ENCODE measurements at places on chromosomes 5 and 9.

- DNase-seq, result no peak
Observed at GRCh38 chr5:156670615-156671014, 179.5 kb upstream of the PPP1R2B start.

GRCh38 chr5:959581-960531 is 48.7 kb upstream of the NKD2 start:
- no peak for DNase-seq

DNA sequence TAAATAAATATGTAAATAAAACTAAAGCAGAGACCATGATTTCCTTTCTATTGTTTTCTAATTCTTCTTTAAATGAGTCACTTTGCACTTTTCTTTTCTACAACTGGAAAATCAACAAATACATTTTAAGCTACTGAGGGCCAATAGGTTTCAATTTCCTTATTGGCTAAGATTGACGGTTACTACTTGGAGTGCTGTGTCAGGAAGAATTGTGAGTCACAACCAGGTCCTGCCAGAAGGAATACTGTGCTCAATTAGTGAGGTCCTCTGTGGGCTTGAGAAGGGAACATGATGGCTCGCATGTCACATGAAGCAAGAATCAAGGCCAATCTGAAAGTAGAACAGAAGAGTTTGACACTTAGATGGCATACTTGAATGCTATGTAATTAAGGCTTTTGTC is 110.8 kb downstream of the HMHB1 start:
- DNase-seq, result no peak

DNA sequence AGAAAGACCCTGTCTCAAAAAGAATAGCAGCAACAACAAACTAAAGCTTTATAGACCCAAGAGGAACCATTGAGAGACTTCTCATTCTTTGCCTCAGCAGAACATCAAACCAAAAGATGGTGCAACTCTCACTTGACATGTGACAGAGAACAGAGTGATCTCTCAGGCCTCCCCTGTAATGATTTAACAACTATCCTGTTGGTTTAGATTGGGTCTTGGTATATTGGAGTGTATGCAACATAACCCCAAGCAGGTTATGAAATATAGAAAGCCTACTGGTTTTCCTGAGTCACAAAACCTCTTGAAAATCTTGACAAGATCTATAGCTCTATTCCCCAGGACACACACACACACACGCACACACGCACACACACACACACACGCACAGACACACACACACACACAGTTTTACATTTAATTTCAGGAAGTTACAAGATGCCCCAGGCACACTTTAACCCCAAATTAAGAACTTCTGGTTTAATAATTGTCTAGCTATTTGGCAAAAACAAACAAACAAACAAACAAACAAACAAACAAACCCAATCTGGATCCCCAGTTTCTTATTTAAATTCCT is 6.5 kb upstream of the FGF1 start:
- no peak for DNase-seq

DNA sequence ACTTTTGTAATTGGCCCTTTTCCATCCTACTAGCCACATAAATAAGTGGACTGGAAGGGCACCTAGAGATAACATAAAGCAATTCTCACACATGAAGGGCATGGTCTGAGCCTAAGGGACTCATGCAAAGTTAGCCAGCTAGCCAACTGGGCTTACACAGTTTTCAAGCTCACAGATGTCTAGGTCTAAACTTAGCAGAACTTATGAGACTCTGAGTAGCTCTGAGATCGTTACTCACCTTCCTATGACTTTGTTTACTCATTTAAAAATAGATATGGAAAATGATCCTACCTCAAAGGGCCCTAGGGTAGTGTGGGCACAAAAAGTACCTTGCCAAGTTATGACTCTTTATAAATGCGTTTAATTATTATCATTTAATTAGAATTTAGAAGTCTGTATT is 410.4 kb upstream of the MPDZ start:
- no peak for DNase-seq

- no peak for DNase-seq
Observed at GRCh38 chr5:76305269-76305668, 97.8 kb upstream of the IQGAP2 start.

- no peak for DNase-seq
Observed at GRCh38 chr5:56298336-56299090, 65.4 kb upstream of the ANKRD55 start.

GRCh38 chr5:13783726-13784125 is 160.8 kb downstream of the DNAH5 start:
- DNase-seq, result no peak

DNA sequence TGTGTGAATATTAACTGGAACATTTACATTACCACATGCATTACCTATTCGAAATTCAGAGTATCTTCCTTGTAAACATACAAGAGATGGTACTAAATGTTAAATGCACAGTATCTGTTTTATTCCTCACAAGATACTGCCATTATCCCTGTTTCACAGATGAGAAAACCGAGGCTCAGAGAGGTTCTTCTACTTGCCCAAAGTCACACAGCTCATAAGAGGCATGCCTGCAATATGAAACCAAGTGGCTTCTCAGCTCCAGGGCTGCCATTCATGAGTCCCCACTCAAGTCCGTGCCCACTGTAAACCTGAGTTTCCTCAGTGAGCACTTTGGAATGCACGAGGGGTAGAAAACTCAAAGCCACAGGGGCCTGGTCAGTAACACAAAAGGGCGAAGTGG is 55.0 kb upstream of the FABP6 start:
- DNase-seq, result no peak

- DNase-seq, result no peak
Observed at GRCh38 chr9:130542457-130543228, 36.7 kb upstream of the FUBP3 start.

GRCh38 chr9:112496074-112496722 is 9.6 kb downstream of the KIAA1958 start:
- DNase-seq, result no peak

DNA sequence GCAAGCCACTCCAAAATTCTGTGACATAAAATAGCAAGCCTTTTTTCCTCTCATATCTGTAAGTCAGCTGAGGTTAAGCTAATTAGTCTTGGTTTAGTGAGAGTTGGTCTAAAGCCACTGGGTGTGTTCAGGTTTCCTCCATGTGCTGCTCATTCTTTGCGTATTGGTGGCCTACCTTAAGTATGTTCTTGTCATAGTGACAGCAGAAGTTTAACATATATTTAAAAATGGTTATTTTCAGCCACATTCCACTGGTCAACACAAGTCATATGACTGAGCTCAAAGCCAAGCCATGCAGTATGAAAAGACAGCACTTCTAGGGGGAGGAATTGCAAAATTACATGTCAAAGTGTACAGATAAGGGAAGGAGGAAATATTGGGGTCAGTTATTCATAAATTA is 100.5 kb upstream of the FGF10 start:
- DNase-seq, result no peak

- DNase-seq, result peak; percentile 9
Observed at GRCh38 chr9:81489046-81489445, 200.3 kb downstream of the TLE1 start.

- no peak for DNase-seq
Observed at GRCh38 chr5:58451732-58452565, 7.9 kb downstream of the PLK2 start.

- no peak for DNase-seq
Observed at GRCh38 chr5:95667061-95667618, 15.7 kb downstream of the SPATA9 start.

GRCh38 chr9:16680541-16680940 is 189.9 kb downstream of the BNC2 start:
- DNase-seq, result no peak

DNA sequence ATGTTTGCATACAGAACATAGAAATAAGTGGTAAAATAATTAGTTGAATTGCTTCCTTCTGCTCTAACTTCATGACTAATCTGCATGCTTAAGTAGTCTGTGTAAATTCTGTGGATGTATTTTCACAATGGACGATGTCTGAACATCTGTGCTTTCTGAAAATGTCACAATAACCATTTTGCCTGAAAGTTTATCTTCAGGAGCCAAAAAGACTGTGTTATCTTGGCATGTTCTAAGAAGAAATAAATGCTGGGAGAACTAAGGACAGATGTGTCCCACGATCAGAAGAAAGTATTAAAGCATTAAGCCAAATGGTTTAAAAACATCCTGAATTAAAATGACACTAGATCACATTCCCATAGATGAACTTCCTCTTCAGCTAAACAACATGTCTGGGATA is 397.6 kb downstream of the SPOCK1 start:
- DNase-seq, result no peak

GRCh38 chr9:107007402-107007801 is 144.4 kb downstream of the ZNF462 start:
- no peak for DNase-seq

DNA sequence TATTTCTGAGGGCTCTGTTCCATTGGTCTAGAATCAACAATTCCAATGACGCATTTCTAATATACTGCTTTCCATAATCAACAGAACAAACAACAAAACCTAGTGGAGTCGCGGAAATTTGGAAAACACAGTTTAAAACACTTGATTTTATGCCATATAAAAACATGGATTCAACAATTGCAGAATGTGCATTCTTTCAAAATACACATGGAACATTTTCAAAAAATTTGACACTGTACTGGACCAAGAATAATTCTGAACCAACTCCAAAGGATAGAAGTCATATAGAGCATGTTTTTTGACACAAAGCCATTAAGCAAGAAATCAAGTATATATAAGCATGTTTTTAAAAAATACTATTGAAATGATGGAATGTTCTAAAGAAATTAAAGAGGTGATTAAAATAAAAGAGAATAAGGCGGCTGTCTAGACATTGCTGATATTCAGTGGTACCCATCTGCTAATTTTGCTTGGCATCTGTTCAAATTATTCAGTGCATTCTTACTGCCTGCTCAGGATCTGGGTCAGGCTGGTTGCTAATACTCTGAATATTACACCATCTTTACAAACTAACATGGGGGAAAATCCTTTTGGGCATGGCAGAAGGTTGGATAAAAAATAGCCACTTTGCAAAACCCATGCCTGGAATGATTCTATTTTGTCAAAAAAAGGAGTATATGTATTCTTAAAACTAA is 221.3 kb downstream of the NPR3 start:
- no peak for DNase-seq

DNA sequence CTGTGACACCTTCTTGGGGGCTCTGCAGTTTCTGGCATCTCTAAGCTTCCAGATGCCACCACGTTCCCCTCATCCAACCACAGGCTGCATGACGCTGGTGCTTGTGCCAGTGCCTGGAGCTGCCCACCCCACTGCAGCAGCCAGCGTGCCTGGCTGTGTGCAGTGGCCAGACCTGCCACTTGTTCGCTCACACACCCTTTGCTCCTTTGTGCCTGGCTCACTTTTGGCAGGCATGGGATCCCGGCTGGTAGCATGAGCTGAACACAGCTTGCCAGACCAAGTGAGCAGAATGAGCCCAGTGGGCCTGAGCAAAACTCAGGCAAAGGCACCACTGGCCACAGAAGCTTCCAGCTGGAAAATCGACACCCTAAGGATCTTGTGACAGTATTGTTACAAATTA is 562.9 kb upstream of the ACO1 start:
- no peak for DNase-seq

DNA sequence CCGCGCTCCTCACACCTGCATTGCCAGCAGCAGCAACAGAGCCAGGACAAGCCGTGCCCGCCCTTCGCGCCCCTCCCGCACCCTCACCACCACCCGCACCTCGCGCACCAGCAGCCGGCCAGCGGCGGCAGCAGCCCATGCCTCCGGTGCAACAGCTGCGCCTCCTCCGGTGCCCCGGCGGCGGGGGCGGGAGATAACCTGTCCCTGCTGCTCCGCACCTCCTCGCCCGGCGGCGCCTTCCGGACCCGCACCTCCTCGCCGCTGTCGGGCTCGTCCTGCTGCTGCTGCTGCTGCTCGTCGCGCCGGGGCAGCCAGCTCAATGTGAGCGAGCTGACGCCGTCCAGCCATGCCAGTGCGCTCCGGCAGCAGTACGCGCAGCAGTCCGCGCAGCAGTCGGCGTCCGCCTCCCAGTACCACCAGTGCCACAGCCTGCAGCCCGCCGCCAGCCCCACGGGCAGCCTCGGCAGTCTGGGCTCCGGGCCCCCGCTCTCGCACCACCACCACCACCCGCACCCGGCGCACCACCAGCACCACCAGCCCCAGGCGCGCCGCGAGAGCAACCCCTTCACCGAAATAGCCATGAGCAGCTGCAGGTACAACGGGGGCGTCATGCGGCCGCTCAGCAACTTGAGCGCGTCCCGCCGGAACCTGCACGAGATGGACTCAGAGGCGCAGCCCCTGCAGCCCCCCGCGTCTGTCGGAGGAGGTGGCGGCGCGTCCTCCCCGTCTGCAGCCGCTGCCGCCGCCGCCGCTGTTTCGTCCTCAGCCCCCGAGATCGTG is 517 bp downstream of the KCNN2 start:
- no peak for DNase-seq

- DNase-seq, result no peak
Observed at GRCh38 chr5:154472871-154473580, 5.0 kb downstream of the HAND1 start.

- no peak for DNase-seq
Observed at GRCh38 chr5:181114844-181115778, 15.9 kb downstream of the OR2V1 start.

DNA sequence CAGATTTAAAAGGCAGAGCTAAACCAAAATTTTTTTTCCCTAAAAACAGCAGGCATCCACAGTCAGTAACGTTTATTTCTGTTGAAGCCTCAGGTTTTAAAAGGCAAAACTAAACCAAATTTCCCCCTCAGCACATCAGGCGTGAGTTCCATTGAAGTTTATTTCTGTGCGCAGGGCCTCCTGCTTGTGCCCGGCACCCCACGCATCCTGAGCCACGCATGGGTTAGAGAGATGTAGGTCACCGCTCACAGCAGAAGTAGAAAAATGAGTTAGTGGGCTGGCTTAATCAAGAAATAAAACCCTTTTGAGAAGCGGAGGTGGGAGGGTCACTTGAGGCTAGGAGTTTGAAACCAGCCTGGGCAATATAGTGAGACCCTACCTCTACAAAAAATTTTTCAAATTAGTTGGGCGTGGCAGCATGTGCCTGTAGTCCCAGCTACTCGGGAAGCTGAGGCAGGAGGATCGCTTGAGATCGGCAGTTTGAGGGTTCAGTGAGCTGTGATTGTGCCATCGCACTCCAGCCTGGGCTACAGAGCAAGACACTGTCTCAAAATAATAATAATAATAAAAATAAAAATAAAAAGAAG is 75.6 kb upstream of the SPIN1 start:
- DNase-seq, result no peak

DNA sequence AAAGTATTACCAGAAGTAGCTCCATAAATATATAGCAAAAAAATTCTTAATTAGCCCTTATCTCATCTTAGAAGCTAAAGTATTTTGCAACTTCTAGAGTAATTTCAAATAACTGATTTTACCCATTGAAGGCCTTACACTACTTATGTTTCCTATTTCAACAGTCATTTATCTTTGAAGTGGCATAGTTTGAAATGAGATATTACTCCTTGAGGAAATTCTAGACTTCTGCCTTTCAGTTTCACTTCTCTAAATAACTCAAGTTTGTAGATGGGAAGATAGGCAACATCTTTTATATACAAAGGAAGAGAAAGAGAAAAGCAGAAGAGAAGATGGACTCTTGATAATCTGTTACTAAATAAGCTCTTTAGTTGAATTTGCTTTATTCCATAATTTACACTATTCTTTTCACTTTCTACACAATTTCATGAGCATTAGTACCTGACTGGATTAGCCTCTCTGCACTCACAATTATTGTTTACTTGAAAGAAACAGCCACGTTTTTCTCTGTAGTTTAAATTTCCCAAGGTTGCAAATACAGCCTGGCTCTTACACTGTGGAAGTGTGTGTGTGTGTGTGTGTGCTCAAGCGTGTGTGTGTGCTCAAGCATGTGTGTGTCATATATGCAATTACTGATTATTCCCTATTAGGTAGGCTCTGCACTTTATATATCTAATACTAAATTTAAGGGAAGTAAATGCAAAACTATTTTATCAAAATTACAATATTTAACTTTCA is 60.6 kb upstream of the EMB start:
- no peak for DNase-seq

- no peak for DNase-seq
Observed at GRCh38 chr5:142626786-142627185, 59.1 kb downstream of the FGF1 start.
